ENCODE measurements at places on chromosomes 6 and 20.
A peak's percentile ranks its signal among the peaks of the same experiment; 100 is the strongest.

- DNase-seq, result no peak
Measured at GRCh38 chr6:170036916-170037315, 254.0 kb downstream of the DLL1 start.

- no peak for DNase-seq
Measured at GRCh38 chr6:19052219-19052618, 665.1 kb downstream of the RNF144B start.

DNA sequence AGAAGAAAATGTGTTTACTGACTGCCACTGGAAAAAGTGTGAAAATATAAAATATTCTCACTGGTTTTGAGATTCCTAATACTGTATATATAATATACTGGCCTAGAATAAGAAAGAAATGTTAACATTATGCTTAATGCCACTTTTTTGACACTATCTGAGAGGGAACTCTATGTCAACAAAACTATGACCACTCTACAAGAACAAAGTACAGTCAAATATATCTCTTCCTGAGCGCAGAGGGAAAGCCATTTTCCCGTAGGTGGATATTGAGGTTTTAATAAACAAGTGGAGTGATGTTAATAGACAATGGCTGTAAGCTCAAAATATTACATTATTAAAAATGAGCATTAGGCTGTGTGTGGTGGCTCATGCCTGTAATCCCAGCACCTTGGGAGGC lies 24.9 kb downstream of the LYRM4 start:
- no peak for DNase-seq

DNA sequence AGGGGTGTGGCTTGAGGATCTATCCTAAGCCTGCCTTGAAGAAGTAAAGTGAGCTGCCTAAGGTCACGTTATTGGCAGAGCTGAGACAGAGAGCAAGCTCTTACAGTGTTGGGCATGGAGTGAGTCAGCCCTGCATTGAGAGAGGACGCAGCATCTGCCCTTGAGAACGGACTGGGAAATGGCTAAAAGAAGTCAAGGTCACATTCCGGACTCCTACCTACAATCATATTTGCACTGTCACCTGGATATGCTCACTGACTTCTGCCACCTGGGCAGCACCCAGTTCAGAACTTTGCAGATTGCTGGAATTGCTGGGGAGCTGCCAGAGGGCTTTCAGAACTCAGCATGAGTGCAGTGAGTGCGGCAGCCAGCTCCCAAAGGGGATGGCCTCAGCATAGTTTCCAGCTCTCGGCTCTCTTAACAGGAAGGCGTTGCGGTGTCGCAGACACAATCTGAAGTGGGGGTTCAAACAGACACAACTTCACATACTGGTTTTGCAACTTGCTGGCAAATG lies 199.3 kb upstream of the SGK1 start:
- DNase-seq, result peak; percentile 71

DNA sequence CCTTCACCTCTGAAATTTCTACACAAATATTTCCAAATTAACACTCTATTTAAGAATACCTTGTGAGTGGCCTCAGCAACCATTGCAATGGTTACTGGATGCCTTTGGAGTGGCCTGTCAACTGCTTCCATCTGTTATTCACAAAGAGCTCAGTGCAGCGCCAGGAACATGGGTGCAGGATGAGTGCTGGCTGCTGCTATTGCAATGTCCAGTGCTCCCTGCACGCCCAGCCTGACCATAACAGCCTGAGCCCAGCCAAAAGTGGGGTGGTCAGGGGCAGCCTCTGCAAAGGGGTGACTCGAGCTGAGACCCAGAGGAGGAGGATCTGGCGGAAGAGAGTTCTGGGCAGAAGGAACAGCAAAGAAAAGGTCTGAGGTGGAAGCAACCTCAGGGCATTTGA lies 18.4 kb downstream of the CASS4 start:
- no peak for DNase-seq

DNA sequence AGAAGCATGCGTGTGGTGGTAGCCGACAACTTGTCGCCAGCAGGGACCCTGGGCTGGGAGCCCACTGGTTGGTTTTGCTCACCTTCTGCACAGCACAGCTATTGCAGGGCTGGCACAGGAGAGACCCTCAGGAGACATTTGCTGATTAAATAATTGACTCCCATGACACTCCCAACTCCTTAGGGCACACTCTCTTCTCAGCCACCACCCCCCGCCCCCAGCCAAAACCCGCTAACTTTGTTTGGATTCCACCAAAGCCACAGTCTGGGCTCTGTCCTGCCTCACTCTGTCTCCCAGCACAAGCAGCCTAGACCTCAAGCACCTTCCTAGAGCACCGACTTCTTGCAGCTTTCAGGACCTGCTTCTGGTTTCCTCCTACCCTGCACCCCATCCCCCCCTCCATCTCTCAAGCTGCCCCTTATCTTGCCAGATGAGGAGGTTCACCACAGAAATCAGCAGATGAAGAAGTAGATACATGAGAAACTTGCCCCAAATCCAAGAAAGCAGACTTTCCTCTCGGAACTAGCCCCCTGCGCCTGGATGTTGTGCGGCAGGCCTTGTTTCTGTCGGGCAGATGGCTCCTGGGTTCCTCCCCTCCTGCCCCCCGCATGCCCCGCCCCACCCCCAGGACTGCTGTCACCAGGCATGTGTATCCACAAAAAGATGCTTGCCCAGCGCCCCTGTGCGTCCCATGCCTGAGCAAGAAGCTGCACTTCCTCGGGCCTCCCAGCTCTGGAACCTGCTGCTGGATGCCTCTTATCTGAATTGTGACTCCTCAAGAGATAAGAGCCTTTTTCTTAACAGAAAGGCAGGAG lies 35.0 kb upstream of the CD93 start:
- no peak for DNase-seq

- no peak for DNase-seq
Measured at GRCh38 chr20:22414305-22414742, 170.0 kb downstream of the FOXA2 start.

All from Kasumi-1 (cell line).